ENCODE measurements at places on chromosomes 4 and X.

- DNase-seq: no peak
These were observed 125.3 kb upstream of the PACRGL start for GRCh38 chr4:20574986-20575385.

- DNase-seq: no peak
These were observed 47.5 kb downstream of the PPA2 start for GRCh38 chr4:105426187-105426897.

DNA sequence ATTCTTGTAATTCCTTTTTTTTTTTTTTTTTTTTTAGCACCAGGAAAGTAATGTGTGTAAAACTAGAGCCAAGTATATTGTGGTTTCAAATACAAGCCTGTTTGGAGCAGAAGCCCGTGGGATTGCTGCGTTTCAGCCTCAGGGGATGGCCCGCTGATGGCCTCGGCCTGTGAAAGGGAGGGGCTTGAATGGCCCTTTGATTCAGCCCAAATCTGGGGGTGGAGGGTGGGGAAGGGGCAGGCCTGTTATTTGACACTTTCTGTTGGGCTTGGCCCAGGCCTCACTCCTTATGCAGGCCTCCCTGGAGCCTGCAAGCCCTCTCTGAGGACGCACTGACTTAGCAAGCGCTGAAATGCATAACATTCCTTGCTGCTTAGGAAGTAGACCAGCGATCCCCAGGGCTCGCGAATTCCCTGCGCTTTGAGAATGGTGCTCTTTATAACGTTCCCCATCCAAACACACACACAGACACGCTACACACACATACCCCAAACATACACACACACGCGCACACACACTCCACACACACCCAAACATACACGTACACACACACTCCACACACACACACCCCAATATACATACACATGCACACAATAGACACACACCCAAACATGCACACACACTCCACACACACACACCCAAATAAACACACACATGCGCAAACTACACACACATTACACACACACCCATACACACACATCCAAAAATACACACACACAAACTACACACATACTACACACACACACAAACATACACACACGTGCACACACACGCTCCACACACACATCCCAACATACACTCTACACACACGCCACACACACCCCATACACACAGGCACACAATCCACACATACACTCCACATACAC is 29.6 kb downstream of the TLR10 start:
- DNase-seq: no peak

DNA sequence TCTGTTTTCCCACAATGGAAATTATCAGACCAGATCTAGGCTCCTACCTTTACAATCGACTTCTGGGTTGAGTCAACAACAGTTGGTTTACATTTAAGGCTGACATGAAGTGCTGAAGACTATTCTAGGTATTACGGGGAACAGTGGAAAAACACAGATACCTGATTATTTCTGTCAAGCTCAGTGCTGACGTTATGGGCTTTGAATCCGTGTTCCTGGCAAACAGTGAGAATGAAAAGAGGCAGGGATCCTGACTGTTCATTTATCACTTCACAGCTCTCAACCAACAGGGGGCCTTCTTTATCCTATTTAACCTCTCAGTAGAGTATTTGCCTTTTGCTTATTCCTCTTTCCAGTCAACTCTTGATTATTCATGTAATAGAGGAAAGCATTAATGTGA is 43.1 kb downstream of the TMEM164 start:
- DNase-seq: no peak

GRCh38 chrX:107304141-107304540 is 97.7 kb downstream of the DNAAF6 start:
- no peak for DNase-seq

GRCh38 chr4:184380707-184381106 is 93.6 kb downstream of the IRF2 start:
- DNase-seq: no peak

GRCh38 chr4:15366721-15367120 is 61.1 kb upstream of the C1QTNF7 start:
- no peak for DNase-seq

GRCh38 chr4:114267976-114268375 is 288.5 kb upstream of the ARSJ start:
- no peak for DNase-seq

- no peak for DNase-seq
These were observed 34.7 kb downstream of the ADD1 start for GRCh38 chr4:2878346-2878745.

GRCh38 chrX:108332281-108332680 is 105.9 kb downstream of the COL4A6 start:
- no peak for DNase-seq

DNA sequence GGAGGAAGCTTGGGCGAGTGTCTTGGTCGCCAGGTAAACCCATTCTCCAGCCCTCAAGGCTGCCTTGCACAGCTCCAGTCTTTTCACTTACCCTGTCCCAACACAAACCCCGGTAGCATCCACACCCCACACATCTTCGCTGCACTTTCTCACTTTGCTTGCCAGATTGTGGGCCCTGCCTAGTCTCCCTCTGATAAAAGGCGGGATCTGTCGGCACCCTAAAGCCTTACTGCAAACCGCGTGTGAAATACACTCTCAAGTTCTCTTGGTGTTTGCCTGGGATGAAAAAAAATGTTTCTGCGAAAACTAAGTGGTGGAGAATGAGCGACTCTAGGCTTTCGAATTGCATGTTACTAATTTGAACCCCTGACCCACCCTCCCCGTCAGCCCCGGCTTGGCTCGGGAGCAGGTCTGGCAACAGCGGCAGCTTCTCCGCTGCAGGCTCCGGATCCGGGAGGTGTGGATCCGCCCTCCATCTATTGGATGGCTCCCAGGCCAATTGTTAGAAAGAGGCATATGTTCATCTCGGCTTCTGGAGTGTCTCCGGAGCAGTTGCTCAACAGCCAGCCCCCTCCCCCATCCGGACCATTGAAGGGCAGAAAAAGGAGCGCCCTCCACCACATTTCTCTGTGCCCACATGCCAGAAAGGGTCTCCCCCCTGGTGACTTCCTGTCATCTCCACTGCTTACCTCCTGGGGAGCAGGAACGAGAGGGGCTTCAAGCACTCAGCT is 3.0 kb upstream of the CITED1 start:
- no peak for DNase-seq

GRCh38 chrX:16739574-16739973 is 20.2 kb downstream of the SYAP1 start:
- no peak for DNase-seq

GRCh38 chr4:176308441-176308840 is 11.3 kb upstream of the SPCS3 start:
- no peak for DNase-seq

DNA sequence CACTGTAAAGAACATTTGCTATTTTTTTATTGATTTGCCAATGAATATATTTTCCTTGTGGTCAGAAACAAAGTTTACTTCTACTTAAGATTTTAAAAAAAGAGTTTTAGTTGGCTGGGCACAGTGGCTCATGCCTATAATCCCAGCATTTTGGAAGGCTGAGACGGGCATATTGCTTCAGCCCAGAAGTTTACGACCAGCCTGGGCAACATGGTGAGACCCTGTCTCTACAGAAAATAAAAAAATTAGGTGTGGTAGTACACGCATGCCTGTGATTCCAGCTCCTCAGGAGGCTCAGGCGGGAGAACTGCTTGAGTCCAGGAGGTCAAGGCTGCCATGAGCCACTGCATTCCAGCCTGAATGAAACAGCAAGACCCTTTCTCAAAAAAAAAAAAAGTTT is 36.8 kb downstream of the LRP2BP start:
- no peak for DNase-seq

GRCh38 chr4:139419388-139419914 is 34.5 kb upstream of the RAB33B start:
- no peak for DNase-seq

DNA sequence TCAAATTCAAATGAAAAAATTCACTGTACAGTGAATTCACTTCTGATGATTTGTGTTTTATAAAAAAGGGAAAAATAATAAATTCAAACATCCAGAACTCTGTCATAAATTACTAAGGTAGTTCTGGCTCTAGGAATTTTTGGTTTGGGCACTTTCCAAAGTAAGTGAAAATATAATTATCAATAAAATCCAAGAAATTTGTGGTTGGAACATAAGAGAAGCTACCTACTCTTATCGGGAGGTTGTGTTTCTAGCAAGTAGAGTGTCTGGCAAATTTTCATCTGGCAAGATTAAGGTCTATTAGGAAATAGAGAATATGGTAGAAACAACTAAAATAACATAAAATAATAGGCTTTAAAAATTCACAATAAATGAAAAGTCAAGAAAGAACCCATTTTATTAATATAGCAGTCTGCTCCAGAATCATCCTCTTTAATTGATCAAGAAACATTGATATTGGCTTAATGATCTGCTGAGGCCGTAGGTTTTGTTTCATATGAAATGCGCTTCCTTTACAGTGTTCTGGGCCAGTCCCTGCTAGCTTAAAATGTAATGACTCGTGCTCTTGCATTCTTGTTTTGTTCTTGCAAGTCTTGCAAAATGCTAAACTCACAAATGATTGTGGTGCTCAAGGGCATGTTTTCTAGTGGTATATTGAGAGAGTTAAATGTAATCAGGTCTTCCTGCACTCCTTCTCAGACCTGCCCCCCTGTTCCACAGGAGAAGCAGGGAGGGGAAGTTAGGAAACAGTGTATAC is 331.4 kb downstream of the RAPGEF2 start:
- DNase-seq: no peak

- DNase-seq: no peak
These were observed 164.9 kb upstream of the ANXA3 start for GRCh38 chr4:78386679-78387078.

DNA sequence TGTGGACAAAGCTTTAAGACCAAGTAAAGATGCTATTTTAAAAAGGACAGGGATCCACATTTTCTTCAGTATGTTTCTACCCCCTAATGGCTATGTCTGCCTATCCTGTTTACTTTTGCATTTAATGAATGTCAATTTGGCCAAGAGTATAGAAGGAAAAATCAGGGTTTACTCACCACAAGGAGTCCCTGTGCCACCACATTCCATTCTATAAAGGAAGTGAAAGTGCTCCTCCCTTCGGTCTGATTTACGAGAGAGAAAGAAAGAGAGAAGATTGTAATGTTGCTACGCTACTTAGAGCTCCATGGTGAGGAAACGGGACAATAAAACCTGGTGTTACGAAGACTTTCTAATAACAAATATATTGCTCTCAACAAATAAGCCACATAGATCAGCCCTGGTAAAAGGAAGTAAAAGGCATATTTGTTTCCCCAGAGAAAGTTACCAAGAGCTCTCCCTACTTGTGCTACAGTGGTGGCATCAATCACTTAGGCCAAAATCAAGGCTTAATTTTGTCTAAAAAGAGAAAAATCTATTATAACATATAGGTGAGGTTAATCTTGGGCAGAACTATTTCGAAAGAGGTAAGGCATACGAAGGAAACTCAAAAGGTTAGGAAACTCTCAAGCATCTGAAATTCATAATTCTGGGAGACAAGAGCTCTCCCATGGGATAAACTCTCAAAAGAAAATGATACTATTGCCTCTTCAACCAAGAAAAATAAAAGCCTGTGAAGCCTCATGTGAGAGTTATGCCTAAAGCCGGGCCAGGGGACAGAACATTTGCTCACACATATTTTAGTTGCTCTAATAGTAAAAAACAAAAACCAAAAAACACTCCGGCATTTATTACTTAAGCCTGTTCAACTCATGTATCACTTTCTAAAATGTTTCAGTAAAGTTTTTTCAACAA is 29.5 kb downstream of the TAPT1 start:
- no peak for DNase-seq

GRCh38 chr4:185352741-185353140 is 43.0 kb downstream of the LRP2BP start:
- DNase-seq: no peak

GRCh38 chr4:157196046-157196445 is 24.5 kb upstream of the GRIA2 start:
- no peak for DNase-seq

- no peak for DNase-seq
These were observed 277.8 kb downstream of the GABRG1 start for GRCh38 chr4:45846016-45846415.

DNA sequence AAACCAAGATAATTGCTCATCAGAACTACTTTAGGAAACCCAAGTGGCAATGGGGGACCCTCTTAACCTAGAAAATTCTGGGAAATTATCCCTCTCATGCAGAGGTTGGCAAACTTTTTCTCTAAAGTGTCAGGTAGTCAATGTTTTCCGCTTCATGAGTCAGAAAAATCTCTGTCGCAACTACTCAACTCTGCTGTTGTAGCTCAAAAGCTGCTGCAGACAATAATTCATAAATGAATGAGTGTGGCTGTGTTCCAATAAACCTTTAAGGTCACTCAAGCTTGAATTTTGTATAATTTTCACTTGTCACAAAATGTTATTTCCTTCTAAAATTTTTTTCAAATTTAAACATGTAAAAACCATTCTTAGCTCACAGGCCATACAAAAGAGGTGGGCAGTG is 193.4 kb upstream of the MID1 start:
- DNase-seq: no peak

DNA sequence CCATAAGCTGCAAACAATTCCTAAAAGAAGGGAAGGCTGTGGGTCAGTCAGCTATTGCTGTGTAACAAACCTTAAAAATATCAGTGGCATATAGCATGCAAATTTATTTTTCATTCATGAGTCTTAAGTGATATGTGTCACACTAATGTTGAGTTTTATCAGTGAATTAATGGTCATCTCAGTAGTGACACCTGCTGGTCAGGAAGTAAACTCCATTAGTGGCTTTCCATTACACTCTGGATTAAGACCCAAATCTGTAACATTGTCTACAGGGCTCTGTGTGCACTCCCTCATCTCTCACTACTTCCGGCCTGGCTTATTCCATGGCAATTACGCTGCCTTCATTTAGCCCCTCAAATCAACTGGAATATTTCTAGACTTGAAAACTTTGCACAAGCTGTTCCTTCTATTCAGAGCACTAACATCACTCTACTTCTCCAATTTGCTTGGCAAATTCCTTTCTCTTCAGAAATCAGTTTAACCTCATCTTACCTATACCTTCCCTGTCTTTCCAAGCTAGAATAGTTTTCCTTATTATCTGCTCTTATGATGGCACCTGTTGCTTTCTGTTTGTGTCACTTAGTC is 217.3 kb upstream of the TAPT1 start:
- peak; percentile 15 for DNase-seq
